Activated naive CD4-positive, alpha-beta T cell (primary cell): ENCODE measurements at places on chromosomes 12 and 14.

DNA sequence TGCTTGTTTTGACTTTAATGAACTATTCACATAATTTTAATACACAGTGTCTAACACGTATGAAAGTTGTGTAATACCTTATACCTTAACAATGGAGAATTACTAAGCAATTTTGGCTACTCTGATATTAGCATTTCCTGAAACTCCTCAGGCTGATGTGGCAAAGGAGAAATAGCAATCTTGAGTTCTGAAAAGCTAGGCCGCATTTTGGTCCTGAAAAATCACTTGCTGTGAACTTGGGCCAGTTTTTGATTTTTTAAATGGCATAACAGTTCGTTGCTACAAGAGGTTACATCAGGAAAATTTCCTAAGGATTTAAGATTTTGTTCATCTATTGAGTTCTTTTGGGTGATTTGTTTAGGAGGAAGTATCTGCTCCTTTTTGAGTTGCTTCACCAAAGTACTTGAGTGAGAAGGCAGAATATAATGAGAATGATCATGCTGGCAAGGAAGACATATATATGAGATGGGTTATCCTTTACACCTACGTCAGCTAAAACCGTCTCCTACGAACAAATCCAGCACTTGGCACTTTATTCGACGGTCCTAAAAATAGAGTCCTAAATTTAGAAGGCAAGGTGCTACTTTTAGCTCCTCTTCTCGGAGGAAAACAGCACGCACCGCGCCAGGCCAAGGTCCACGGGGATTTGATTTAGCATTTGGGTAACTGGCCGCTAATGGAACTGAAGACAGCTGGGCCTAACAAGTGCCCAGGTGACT, 32.2 kb downstream of the MIA2 start:
- DNase-seq = no peak

DNA sequence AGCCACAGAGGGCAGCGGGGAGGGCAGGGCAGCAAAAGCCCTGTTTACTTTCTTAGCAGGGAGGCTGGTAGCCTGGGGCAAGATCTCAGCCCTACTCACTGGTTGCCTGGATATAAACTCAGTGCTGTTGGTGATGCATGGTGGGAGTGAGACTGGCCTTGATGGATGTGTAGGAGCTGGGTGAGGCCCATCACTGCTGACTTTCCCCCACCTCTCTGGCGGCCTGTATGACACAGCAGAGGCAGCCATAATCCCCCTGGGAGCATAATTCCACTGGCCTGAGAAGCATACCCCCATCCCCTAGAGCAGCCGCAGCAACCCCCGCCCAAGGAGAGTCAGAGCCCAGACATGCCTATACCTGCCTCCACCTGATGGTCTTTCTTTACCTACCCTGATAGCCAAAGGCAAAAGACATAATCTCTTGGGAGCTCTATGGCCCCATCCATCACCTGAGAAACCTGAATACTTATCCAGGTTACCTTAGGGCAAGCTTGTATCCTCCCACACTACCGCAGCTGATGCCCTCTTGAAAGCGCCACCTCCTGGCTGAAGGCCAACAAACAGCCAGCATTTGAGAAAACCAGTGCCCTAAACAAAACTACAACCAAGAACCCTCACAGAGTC, 59.3 kb downstream of the DNAI7 start:
- DNase-seq = no peak

- no peak for DNase-seq
These were observed 51.4 kb downstream of the C14orf132 start for GRCh38 chr14:96090441-96091148.

DNA sequence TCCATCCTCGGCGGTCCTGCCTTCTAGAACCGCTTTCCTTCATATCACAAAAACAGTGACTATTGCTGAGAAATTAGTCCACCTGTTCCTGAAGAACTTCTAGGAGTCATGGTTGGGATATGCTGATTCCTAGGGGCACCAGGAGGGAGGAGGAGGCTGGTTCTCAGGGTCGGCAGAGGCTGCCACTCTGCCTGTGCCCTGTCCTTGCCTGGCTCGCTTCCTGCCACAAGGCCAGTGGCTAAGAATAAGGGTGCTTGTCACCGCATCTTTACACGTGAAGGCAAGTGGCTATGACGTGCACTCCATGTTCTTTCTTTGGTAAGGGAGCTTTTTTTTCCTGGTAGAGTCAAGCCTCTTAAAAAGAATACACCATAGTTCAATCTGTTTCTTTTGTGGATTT, 18.7 kb upstream of the DGLUCY start:
- DNase-seq = no peak

DNA sequence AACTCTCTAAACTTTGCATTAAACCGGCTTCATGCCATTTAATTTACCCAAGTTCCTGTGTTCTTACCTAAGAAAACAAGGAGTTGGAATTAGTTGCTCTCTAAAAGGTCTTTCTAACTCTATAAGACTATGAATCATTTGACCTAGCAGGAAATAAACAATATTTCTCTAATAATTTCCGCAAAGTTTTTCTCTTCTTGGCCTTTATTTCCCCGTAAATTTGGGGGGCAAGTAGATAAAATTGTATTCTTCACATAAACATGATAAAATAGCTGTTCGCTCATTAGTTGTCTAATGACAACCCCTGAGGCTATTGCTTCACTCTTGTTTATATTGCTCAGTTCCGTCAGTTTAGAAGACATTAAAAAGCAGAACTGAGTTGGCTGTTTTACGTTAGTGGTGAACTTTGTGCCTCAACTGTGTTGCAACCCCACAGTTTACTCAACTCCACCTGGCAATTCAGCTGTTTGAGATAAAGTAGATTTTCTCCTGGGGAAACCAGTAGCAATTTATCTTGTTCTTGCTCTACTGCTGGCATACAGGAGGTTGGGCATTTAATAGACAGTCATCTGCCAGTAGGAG, 74.7 kb downstream of the BTG1 start:
- DNase-seq = no peak
